ENCODE measurements at places on chromosomes 7 and 10.
A peak's percentile ranks its signal among the peaks of the same experiment; 100 is the strongest.

DNA sequence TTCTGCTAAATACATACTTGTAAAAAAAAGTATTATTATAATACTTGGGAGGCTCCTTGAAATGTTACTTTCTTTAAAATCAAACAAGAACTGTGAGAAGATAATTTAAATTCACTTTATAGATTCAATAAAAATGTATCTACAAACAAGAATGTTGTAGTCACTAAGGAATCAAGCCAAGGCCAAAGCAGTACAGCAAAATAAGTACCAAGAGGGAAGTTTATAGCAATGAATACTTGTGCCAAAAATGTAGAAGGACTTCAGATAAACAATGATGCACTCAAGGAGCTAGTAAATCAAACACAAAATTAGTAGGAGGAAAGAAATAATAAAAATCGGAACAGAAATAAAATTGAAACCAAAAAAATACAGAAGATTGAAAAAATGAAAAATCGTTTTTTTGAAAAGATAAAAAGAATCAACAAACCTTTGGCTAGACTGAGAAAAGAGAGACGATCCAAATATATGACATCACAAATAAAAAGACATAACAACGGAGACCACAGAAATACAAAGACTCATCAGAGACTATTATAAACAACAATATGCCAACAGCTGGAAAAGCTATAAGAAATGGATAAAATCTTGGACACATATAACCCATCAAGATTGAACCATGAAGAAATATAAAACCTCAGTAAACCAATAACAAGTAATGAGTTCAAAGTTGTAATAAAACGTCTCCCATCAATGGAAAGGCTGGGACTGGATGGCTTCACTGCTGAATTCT is 286.0 kb upstream of the TMEM229A start:
- DNase-seq, result no peak

DNA sequence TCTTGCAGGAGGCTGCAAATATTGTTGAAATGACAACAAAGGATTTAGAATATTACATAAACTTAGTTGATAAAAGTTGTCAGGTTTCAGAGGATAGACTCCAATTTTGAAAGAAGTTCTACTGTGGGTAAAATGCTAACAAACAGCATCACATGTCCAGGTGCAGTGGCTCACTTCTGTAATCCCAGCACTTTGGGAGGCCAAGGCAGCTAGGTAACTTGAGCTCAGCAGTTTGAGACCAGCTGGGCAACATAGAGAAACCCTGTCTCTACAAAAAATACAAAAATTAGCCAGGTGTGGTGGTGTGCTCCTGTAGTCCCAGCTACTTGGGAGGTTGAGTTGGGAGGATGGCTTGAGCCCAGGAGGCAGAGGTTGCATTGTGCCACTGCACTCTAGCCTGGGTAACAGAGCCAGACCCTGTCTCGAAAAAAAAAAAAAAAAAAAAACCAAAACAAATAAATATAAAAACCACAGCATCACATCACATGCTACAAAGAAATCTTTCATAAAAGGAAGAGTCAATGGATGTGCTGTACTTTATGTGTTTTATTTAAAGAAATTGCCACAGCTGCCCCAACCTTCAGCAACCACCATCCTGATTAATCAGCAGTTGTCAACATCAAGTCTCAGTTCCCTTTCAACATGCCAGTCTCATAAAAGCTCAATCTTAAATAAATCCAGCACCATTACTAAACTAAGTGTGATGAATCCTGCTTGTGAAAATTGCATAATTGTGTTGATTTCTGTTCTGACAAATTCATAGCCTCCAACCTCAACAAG is 83.2 kb upstream of the MBL2 start:
- no peak for DNase-seq

- no peak for DNase-seq
Observed at GRCh38 chr7:28858206-28858605, 99.9 kb downstream of the TRIL start.

- no peak for DNase-seq
Observed at GRCh38 chr10:11505639-11506038, 105.8 kb downstream of the USP6NL start.

DNA sequence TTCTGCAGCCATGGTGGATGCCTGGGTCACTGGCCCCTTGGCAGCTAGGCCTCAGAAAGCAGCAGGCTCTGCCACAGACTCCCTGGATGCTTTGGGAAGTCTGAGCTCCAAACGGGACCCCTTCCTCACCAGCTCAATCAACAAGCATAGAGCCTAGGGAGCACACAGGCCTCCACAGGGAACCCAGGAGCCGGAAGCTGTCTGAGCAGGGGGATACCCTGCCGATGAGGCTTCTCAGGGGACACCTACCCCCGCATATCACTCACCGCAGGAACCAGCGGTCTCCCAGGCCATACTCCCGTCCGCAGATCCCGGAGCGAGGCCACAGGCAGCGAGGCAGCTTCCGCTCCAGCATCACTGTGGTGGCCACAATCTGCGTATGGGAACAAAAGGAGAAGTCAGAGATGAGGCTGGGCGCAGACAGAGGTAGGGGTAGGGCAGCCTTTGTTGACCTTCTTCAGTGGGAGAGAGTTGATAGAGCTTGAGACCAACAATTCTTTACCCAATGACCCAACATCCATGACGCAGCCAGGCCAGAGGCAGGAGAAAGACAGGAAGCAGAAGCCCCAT is 13.4 kb downstream of the TRPV6 start:
- no peak for DNase-seq

DNA sequence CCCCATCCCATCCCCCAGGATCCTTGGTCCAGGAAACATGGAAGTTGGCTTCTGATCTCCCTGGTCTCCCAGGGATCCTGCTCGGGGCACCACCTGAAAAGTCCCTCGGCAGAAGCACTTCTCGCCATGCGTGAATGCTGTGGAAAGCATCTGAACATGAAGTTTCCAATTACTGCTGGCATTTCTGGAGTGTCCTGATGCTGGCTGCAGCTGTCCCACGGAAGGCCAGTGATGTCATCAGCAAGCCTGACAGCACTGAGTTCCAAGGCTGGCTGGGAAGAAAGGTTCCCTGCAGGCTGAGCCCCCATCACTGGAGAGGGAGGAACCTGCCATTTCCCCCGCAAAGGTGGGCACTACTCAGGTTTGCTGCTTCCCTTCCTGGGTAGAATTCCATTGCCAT is 71.4 kb downstream of the KCNMA1 start:
- no peak for DNase-seq

GRCh38 chr10:78215645-78216044 is 182.0 kb downstream of the RPS24 start:
- DNase-seq, result no peak

GRCh38 chr7:20503278-20503950 is 112.1 kb upstream of the ABCB5 start:
- no peak for DNase-seq

DNA sequence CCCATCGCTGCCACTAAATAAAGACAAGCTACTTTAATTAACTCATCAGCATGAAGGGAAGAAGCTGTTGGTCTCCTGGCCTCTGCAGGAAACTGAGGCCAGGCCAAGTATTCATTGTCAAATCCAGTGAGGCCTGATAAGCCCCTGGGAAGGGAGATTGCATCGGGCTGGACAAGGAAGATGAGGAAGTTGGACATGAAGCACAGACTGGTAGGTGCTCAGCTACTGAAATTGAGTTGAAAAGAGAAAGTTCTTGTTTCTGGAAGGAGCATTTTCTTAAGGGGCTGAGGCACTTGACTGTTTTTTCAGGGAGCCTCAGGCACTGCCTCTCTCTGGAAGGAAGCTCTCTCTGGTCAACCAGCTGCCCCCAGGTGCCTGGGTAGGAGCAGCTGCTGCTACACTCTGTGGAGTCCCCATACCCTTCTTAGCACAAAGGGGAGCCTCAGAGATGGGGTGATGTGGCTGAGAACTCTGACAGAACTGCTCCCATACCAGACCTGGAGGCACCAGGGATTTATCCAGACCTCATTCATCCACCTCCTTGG is 90.3 kb upstream of the IKZF1 start:
- no peak for DNase-seq

- DNase-seq, result no peak
Observed at GRCh38 chr7:88150033-88150432, 69.8 kb downstream of the SRI start.

DNA sequence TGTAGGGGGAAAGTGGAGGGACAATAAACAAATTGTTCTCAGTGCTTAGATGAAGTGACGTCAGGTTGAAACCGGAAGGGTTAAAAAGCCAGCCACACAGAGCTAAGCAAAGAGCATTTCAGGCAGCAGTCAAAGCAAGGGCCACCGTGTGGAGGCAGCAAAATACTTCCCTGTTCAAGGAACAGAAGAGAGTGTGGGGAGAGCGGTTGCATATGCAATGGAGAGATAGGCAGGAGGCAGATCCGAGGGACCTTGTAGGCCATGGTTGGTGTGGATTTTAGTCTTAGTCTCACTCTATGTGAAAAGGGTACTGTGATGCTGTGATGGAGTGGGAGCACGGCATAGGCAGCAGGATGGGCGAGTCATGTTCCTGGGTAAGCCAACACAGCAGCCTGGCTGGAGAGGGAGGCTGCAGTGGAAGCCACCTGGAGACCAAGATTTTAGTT is 3.8 kb upstream of the STN1 start:
- no peak for DNase-seq

- no peak for DNase-seq
Observed at GRCh38 chr7:150335774-150336112, 5.7 kb downstream of the RARRES2 start.

DNA sequence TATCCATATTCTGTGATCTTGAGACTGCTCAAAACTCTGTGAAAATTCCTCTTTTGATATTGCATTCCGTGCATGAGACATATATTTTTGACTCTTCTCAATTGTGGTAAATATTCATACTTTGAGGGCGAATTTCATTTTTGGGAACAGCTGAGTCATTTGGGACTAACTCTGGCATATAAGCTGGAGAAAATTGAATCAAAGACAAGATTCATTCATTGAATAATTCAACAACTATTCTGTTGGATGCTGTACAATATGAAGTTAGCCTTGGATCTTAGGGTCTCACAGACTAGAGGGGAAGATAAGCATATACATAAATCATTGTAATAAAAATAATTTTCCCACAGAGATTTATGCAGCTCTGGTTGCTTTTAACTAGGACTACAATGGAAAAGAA is 183.2 kb upstream of the NEBL start:
- DNase-seq, result no peak

DNA sequence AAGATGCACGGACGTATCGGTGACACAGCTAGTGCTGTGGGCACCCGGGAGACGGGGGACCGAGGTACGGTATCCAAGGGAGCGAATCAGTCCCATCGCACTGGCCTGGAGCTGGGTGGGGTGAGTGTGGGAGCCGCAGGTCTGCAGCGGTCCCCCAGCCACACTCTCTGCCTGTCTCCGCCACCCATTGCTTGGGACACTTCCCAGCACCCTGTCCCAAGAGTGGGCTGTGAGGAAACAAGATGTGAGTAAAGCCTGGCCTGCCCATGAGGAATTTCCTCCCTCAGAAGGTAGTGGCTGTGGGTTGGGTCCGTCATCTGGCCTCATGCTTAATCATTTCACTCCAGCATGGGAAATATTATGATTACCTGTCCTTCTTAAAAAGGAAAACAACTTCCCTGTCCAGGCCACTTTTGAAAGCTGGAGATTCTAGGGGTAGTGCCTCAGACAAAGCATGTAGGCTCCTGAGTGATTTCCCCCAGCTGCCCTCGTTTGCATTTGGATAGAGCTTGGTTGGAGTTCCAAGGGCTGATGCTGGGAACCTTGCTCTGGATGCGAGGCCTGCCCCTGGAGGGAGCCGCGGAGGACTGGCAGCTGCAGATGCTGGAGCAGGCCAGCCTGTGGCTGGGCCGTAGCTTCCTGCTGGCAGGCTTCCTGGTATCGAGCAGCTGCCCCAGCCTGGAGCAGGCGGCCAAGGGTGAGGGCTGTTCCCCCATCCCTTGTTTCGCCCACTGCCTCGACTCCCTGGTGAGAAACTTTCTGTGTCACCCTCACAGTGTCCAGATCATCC is 6.2 kb upstream of the ACTR3C start:
- no peak for DNase-seq

- no peak for DNase-seq
Observed at GRCh38 chr10:25547382-25547781, 372.6 kb downstream of the GPR158 start.

GRCh38 chr7:148821422-148821821 is 62.7 kb downstream of the EZH2 start:
- DNase-seq, result no peak

- DNase-seq, result peak; percentile 14
Observed at GRCh38 chr10:114905450-114905849, 32.5 kb upstream of the TRUB1 start.

GRCh38 chr7:123533553-123533917 is 860 bp downstream of the IQUB start:
- DNase-seq, result no peak

DNA sequence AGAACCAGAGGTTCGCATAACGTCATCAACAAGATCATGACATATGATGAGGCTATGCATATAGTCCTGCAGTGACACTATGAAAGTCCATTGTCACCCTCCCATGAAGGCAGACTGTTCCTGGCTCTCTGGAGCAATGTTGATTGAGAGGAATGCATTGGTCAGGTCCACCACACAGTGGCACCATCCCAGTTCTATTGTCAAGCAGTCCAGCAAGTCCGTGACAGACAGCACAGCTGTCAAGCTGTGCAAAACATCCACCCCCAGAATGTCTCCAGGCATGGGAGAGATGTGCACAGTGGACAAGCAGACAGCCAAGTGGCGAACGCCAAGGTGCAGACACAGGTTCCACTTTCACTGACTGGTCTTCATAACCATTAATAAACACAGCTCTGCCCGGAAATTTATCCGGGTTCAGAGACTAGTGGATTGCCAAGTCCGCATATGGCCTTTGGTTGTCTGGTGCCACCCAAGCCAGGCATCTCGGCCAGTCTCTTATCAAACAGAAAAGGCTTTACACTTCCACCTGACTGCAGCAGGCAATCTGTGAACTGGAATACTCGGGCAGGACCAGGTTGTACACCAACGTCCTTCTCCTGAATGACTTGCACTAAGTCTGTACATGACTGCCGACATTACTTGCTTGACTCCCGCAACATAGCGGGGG is 7.2 kb downstream of the RNF133 start:
- no peak for DNase-seq

DNA sequence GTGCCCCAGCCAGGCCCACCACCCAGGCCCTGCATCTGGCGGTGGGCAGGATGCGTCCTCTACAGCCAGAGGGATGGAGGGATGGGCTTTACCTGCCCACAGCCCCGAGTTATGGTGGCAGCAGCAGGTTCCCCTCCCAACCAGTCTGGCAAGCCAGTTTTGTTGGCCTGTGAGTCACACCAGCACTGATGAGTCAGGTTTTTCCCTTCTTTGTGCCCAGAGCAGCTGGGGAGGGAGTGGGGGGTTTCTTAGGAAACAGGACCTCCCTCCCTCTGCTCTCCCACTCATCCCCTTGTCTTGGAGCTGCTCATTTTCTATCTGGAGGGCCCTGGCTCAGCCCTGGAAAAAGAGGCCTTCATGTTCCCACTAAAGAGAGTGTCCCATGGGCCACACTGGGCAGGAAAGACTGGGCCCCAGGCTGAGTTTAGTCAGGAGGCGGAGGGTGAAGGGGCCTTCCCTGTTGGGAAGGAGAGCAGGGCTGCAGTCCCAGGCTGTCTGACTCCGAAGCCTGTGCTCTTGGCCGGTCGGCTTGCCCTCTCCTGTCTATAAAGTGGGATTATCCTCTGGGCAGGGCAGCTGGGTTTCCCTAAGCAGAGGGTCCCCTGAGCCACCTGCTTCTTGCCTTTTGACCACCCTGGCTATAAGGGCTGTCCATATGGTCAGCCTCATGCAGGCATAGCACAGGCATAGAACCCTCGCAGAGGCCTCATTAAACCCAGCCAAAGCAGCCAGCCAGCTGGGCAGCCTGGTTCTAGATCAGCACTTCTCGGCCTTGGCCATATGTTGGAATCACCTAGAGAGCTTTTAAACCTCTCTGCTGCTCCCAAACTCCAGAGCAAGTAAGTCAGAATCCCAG is 30.2 kb upstream of the ANKRD2 start:
- peak; percentile 99 for DNase-seq

GRCh38 chr7:96023387-96023786 is 251.0 kb downstream of the DYNC1I1 start:
- DNase-seq, result no peak

All from dermis microvascular lymphatic vessel endothelial cell (primary cell).